ENCODE measurements at places on chromosomes 16 and 17. TPM values are rescaled to one million over a fixed set of nuclear protein-coding genes. Genes with fewer than 3 reads are reported as not detected.

The RUNDC3A gene
- not detected for total RNA-seq

The TMEM235 gene
- total RNA-seq = not detected

The KRTAP1-5 gene
- not detected for total RNA-seq

The NPIPA8 gene
- total RNA-seq = not detected

The ABCC12 gene
- not detected for total RNA-seq

The CDH11 gene
- total RNA-seq = 220 TPM

The TMED6 gene
- total RNA-seq = not detected

The DERL2 gene
- total RNA-seq = 30.9 TPM
